ENCODE measurements at places on chromosomes 3 and 15.

GRCh38 chr15:74130155-74130848 lies at the start of gene ISLR2:
TSS of gene ISLR2 (plus strand) at chr15:74130586. CDS start at chr15:74132755, 2,169 bp downstream.
- DNase-seq, result no peak

- DNase-seq, result no peak
Measured at GRCh38 chr3:101964861-101965260, 115.5 kb downstream of the NFKBIZ start.

- no peak for DNase-seq
Measured at GRCh38 chr3:60622349-60622748, 628.9 kb downstream of the FHIT start.

DNA sequence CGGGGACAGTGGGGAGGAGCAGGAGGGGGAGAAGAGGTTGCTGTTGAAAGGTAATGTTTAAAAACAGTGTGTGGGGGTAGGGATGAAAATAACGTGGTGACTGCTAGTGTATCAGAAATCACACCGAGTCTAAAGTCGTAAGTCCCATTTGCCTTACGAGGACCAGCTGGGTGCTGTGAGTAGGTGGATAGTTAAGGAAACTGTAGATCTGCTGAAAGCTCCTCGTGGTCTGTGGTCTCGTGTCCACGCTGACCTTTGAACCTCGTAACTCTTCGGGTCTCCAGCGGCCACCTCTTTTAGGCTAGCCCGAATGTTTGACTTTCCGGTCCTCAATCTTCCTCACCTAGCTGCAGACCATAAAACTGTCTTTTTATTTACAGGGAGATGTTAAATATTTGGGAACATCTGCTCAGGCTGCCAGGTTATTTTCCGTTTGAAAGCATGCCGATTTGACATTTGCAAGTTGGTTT lies 29.3 kb upstream of the ST3GAL6 start:
- no peak for DNase-seq

GRCh38 chr3:192608726-192609600 lies 118.4 kb downstream of the FGF12 start:
- DNase-seq, result no peak

- no peak for DNase-seq
Measured at GRCh38 chr15:29835301-29835700, 13.0 kb upstream of the TJP1 start.

GRCh38 chr15:40118473-40118872 lies 9.8 kb upstream of the BMF start:
- DNase-seq, result no peak

DNA sequence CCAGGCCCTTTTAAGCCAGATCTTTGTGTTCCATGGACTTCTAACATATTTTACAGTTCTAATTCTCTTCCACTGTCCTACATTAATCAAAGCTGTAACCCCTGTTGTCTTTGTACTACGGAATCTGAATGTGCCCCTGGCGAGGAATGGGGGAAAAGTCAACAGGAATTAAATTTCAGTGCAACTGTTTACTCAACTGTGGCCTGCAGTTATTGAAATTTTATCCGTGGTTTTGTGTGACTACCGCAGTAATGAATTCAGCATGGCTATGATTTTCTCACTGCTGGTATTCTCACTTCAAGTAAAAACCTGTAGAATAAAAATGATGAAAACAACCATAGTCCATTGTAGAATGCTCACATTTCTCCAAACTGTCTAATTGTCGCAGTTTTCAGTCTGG lies 388.0 kb downstream of the FOXP1 start:
- no peak for DNase-seq

GRCh38 chr3:134374105-134374790 lies at the start of gene AMOTL2:
TSS of gene AMOTL2 (minus strand) at chr3:134374447. CDS start at chr3:134371433, 3,014 bp downstream.
- no peak for DNase-seq

DNA sequence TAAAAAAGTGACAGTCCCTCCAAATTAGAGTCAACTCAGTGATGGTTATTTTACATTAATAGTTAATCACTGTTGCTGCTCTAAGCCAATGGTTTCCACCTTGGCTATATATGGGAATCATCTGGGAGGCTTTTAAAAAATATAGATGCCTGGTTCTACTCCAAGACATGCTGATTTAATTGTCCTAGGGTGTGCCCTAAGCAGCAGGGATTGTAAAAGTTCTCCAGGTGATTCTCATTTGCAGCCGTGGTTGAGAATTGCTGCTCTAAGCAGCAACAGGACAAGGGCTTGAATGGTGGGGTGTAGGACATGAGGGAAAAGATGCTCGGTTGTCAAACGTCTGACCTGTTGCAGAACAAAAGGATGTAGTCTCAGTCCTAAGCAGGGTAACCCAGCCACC lies 405.1 kb upstream of the MCTP2 start:
- DNase-seq, result no peak

DNA sequence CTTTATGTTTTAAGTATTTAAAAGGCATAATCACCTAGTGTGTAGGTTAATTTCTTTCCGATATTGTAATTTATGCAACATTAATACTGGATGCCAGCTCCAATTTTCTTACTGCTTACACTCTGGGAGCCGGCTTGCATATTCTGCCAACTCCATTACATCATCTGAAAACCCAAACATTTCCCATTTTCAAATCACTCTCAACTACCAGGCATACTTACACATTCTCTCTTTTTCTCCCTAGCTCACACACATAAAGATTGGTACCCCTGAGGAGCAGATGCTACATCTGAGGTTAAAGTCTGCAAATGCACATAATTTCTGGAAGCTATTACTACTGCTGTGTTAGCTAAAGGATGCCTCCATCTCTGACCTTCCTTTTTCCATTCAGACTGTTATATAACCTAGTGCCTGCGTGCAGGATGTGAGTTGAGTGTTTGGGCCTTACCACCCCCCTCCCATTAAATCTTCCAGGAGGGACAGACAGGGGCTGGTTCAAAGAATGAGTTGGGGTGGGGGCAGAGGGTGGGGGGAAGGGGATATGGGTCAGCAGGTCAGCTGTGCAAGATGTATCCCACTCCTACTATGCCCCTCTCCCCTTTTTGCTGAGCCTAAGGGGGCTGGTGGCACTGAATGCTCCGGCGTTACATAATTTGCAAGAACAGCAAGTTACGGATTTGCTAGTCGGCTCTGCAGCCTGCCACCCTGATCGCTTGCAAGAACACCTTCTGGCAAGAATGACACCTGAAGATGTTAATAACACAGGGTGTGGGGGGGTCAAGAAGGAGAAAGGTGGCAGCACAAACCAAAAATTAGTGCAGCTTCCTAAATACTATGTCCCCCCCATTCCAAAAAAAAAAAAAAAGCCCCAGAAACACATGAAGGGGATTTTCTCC lies 2.5 kb downstream of the RORA start:
- DNase-seq, result no peak

DNA sequence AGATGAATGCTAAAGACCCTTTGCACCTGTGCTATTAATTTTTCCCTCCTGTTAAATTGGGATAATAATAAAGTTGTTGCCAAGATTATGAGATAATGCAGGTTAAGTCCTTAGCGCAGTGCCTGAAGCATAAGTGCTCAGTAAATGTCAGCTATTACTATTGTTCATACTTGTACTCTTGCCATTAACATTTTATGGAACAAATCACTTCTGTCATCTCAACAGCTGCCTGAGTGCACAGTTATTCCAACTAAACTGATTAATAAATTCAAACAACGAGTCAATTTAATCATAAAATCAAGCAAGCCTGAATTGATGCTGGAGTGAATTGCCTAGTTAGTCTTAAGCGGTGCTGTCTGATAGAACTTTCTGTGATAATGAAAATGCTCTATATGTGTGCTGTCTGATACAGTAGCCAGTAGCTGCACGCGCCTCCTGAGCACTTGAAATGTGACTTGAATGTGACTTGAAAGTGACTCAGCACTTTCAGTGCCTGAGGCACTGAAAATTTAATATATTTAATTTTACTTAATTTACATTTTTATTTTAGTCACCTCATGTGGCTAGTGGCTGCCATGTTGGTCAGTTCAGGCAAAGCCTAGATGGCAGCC lies 198.7 kb upstream of the PFN2 start:
- no peak for DNase-seq

- no peak for DNase-seq
Measured at GRCh38 chr3:193813501-193813830, 220.5 kb downstream of the OPA1 start.

DNA sequence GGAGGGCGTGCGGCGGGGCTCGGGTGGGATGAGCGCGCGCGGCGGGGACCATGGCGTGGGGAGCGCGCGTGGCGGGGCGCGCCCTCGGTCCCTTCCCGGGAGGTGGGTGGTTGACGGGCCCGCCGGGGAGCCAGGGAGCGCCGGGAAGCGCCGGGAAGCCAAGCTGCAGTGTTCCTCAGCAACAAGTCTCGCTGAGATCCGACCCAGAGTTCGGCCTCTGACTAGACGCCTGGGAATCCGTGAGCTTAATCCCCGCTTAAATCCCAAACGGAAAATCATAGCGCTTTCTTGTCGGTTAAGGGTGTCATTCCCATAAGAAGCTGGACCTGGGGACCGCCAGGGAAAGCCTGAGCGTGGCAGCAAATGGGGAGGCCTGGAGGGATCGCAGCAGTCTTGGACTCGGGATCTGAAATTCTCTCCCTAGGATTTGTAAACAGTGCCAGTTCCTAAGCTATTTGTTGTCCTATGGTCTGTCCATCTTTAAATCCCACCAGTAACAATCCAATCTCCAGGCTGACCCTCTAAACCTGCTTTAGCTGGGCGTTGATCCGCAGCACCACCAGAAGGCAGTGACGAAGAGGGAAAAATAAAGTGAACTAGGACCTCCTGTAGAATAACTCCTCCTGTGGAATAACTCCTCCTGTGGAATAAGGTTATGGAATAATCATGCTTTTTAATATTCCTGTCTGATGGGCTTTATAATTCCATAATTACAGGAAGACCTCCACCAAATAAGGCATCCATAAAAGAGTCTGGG lies 570 bp upstream of the NEDD4 start:
- no peak for DNase-seq

DNA sequence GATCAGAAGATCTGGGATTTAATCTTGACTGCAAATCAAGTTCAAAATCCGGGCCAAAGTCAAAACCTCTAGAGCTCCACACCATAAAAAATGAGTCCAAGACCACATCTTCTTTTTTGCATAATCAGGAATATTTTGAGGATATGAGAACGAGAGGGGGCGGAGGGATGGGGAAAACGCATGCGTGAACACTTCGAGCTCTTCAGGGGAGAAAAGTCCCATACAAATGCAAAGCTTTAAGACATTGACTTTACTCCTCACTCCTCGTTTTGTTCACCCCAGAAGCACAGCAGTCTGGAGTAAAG lies 68.2 kb downstream of the SUMF1 start:
- no peak for DNase-seq

DNA sequence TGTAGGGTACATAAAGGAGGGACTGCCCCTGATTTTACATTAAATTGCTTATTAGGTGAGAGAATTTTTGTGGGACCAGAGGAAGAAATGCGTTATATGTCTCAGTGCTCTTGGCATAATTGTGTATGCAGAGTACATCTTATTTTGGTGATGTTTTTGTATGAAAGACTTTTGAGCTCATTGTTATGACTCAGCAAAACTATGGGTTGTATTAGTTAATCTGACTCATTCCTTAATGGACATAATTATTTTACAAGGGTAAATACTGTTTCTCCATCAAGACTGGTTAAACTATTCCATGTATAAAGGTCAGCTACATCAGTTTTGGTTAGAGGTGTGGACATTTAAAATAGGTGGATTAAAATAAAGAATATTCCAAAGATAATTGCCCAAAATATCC lies 156.8 kb downstream of the ALCAM start:
- DNase-seq, result no peak

- no peak for DNase-seq
Measured at GRCh38 chr3:39705351-39705900, 104.0 kb upstream of the MYRIP start.

DNA sequence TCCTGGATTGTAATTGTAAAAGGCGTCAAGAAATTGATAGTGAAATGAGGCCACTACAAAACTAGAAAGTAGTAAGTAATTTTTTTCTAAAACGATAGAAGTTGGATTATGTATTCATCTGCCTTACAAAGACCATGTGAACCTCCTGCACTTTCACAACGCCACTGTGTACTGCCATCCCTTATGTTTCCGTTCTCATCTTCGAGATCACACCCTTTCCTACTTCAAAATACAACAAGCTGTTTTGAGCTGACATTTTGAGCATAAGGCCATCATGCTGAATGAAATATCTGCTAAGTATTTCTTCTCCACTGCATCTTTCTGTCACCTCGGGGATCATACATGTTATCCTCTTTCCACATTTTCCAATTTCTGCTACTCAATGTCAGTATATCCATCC lies 885.5 kb downstream of the ROBO1 start:
- no peak for DNase-seq

- DNase-seq, result no peak
Measured at GRCh38 chr3:131898346-131898745, 136.5 kb downstream of the CPNE4 start.

GRCh38 chr3:36097209-36097608 lies 283.1 kb upstream of the STAC start:
- no peak for DNase-seq

GRCh38 chr3:17730318-17730967 lies 12.0 kb downstream of the TBC1D5 start:
- DNase-seq, result no peak

GRCh38 chr3:114775395-114775794 lies 371.7 kb downstream of the ZBTB20 start:
- DNase-seq, result no peak

DNA sequence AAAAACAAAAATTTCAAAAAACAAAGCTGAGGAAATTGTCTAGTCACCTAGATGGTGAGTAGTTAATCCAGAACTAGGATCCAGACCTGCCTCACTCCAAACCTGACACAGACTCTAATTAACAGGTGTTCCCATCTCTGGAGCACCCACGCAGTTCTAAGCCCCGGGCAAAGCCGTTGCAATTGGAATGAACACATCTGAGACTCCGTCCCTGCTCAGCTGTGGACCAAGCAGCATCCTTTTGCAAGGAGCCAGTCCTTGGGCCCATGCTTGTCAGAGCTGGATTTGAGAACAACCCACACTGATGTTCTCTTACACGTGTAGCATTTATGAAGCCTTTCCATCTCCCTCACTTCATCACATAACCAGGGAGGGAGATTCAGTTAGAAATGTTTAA lies 54.8 kb downstream of the LMCD1 start:
- DNase-seq, result no peak

DNA sequence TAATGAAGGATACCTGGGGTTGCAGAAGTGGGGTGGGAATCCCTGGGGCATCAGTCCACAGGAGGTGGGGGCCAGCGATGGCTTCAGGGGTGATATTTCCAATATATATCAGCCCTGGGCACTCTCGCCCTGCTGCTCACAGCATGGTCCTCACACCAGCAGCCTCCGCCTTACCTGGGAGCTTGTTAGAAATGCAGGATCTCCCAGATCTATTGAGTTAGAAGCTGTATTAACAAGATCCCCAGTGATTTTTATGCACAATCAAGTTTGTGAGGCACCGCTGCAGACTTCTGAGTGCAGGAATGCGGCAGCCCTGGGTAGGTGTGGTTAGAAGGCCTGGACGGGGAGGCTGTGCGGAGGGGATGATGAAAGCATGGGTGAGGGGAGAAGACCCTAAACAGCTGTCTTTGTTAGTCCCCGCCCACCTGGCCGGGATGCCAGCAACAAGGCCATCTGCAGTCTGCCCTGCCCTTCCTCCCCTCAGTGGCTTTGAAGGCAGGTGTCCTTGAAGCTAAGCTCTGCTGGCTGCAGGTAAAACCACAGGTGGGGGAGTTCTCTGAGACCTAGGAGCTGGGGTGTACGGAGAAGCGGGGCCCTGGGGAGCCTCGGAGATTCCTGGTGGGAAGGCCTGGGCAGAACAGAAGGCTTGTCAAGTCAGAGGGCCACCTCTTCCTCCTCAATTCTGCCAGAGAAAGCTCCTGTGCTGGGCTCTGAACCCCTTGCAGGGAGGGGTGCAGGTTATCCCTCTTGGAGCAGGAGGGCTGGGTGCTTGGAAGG lies 11.4 kb downstream of the FAM107A start:
- no peak for DNase-seq
